ENCODE measurements at places on chromosomes 5 and 9.

DNA sequence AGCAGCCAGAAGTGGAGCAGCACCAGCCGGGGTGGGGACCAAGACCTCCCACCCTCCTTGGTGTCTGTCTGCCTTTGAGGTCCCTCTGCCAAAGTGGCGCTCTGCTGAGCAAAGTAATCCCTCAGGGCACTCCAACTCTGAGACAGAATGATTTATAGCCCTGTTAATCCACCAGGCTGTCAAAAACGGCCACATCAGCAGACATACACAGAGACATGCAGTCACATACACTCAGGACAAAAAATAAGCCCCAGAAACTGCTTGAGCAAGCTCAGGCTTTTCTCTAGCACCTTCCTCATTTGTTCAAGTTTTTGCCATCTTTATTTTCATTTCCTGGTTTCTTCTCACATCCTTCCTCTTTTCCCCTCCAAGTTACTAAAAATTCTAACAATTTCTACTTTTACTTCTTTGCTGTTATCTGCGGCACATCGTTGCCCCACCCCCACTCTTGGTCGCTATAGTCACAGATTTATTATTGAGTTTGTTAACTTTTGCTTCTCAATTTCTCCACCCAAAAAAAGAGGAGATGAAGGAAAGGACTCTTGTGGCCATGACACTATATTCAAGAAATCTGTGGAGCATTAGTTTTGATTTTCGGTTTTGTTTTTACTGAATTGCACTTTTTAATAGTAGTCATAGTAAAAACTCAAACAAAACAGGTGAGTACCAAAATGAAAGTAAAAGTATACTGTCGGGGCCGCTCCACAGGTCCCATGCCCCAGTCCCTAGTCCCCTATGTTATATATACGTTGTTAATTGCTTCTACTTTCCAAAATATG is 17.4 kb upstream of the ADRB2 start:
- no peak for DNase-seq

- peak; percentile 94 for DNase-seq
Observed at GRCh38 chr5:10856683-10857337, 95.8 kb upstream of the DAP start.

GRCh38 chr5:56480705-56481427 is 247.7 kb upstream of the ANKRD55 start:
- peak; percentile 33 for DNase-seq

DNA sequence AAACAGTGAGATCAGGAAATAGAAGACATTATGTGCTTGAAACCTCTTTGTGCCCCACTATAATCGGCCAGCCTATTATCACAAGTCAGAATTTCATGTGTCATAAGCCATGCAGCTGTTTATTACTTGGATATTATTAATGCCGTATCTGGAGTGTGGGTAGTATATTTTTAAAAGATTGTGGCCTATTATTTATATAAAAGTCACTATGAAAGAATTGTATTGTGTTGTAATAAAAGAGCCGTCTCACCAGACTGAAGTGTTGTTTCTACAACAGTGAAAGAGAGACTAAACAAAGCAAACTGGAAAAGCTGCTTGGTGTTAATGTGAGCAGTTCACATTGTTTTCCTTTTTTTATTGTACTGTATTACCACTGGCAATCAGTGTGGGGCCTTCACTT is 449.1 kb downstream of the PSAT1 start:
- peak; percentile 69 for DNase-seq

GRCh38 chr9:20473515-20474013 is 148.7 kb downstream of the MLLT3 start:
- DNase-seq, result peak; percentile 8

DNA sequence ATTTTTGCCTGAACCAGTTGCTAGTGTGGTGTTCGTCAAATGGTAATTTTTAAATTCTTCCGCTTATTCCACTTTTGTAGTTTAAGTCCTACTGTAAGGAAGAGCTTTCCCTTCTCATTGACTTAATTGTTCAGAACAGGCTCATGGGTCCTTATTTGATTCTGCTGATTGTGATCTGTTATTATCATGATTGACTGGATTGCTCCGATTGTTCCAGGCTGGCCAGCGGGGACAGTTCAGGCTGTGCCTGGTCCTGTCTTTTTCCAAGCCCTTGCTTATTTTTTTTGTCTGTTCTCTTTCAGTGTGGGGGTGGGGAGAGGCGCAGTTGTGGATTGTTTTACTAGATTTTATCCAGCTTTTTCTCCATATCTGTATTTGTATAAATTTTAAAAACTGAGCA is 52.4 kb downstream of the TRIO start:
- DNase-seq, result no peak

GRCh38 chr9:135624282-135624681 is 15.1 kb downstream of the GLT6D1 start:
- no peak for DNase-seq

- peak; percentile 58 for DNase-seq
Observed at GRCh38 chr9:99966716-99967115, 60.3 kb downstream of the STX17 start.

GRCh38 chr5:867300-867870 is 16.6 kb upstream of the ZDHHC11 start:
- DNase-seq, result no peak

- peak; percentile 9 for DNase-seq
Observed at GRCh38 chr5:76765249-76765648, 49.3 kb downstream of the F2R start.

DNA sequence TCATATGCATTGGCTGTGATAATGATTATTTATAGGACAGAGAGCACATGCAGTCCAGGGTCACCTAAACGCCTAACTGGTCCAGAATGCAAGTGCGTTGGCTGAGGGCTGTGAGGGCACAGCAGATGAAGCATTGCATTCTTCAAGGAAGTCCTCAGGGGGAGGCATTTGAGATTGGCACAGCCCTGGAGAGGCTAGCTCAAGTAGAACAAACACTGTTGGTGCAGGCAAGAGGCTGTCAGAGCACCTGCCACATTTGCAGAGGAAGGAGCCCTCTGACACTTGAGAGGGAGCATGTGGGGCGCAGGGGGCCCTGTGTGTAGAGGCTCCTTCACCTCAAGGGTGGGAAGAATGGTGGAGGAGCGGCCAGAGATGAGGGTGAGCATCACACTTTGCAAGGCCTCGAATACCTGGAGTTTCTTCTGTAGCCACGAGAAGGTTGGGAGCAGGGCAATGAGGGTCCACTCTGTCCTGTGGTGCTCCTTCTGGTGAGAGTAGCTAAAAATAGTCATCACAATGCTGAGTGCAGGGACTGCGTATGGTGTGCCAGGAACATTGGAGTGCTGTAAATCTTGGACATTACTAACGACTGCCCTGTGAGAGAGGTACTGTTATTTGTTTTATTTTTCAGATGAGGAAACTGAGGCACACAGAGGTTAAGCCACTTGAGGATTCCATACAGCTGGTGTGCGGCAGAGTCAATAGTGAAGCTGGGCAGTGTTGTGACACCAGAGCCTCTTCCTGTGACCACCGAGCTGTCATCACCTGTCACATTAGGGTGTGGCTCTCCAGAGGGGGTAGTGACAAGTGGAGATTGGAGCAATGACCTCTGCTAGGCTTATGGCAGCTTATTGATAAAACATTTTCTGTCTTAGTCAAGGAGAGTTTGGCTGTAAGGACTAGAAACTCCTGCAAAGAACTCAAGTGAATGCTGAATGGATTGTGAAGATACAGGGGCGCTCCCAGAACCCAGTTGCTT is 100.2 kb downstream of the PIP5K1B start:
- no peak for DNase-seq

GRCh38 chr5:145562931-145563330 is 272.2 kb downstream of the PRELID2 start:
- DNase-seq, result no peak

GRCh38 chr9:94703488-94704140 is 22.9 kb upstream of the AOPEP start:
- DNase-seq, result no peak

- DNase-seq, result no peak
Observed at GRCh38 chr5:131406975-131407638, 143.3 kb downstream of the CDC42SE2 start.

DNA sequence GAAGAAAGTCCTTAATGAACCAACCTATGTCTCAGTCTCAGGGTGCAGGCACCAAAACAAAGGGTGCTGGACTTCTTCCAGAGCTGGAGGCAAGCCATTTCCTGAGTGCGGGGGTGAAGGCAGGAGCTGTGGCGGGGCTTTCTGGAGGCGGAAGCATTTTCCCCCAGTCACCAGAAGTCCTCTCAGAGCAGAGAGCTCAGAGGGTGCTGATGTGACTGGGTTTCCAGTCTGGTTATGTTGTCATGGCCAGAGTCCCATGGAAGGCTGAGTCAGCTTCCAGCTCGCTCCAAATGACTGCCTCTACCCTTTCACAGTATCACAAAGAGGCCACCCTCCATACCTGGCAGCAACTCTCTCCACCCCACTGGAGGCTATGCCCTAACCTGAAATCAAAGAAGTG is 86.0 kb downstream of the TRPC7 start:
- DNase-seq, result no peak

GRCh38 chr9:127279717-127280285 is 15.2 kb downstream of the GARNL3 start:
- DNase-seq, result no peak

GRCh38 chr5:173396311-173396993 is 68.2 kb upstream of the STC2 start:
- DNase-seq, result no peak

- peak; percentile 48 for DNase-seq
Observed at GRCh38 chr9:3138231-3139229, 294.6 kb upstream of the PUM3 start.

- DNase-seq, result peak; percentile 11
Observed at GRCh38 chr5:32471784-32472183, 27.2 kb upstream of the ZFR start.

DNA sequence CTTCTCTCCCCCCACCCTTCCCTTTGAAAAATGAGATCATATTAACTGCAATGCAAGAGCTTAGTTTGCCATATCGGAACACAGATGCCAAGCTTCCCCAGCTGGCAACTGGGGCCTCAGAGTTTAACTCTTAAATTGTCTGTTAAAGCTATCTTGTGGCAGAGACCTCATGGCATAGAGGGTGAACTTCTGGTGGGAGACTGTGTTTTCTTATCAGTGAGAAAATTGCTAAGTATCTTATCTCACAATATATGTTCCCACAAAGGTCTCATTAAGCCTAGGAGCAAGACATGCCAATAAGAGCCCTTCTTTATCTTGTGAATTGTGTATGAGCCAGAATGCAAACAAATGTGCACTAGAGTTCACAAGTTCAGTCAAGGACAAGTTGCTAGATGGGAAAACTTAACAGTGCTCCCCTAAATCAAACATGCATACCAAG is 12.3 kb downstream of the NFIB start:
- DNase-seq, result peak; percentile 9

DNA sequence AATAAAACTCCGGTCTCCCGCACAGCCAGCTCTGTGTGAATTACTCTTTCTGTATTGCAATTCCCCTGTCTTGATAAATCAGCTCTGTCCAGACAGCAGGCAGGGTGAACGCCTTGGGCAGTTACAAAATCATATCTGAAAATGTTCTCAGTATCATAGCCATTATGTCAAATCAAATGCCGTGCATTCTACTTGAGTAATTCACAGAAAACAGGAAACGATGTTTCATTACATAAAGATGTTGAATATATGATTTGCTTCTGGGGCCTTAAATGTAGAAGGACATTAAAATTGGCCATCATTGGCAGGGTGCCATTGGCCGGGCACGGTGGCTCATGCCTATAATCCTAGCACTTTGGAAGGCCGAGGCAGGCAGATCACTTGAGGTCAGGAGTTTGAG is 8.5 kb downstream of the POLR3G start:
- DNase-seq, result no peak

GRCh38 chr5:113255579-113256386 is 179.0 kb downstream of the TSSK1B start:
- no peak for DNase-seq

- no peak for DNase-seq
Observed at GRCh38 chr5:8615142-8615858, 746.4 kb downstream of the MTRR start.

- DNase-seq, result no peak
Observed at GRCh38 chr9:128824911-128825310, 4.7 kb downstream of the SPOUT1 start.

- peak; percentile 98 for DNase-seq
Observed at GRCh38 chr5:157516626-157517325, 56.8 kb downstream of the NIPAL4 start.

DNA sequence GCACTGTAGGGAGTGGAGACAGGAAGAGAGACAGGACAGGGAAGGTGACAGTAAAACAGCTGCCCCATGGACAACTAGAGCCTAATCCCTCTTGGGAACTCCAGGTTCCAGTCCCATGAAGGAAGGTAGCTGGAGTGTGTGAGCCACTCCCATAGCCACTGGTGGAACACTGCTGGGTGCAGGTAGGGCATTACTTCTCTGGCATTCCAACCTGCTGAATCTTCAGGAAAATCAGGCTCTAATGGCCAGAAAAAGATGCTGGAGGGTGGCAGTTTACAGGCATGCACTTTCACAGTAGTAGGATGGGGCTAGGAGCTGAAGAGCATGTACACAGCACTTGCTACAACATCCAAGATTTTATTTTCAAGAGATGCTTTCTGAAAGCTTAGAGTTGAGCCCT is 259.4 kb downstream of the AUH start:
- no peak for DNase-seq

DNA sequence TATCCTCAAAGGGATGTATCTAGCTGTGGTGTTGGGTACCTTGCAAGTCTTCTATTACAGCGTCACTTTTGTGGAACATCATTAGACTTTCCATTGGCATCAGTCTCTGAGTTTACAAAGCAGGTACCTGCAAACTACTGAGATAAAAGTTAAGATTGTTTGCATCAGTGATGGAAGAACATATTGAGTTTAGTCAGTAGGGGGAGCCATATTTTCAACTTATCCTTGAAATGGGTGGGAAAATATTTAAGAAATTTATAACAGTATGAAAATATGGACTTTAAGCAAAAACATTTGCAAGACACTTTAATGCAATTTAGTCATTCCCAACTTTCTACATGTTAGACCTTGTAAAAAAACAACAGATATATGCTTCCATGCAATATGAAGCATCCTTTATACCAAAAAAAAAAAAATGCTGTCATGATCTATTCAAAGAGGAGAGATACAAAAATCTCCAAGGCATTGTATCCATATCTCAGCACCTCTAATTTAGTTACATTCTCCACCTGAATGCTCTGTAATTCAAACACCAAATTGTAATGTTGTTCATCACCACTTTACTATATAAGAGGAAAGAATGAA is 98.6 kb upstream of the ADAMTS19 start:
- peak; percentile 14 for DNase-seq

DNA sequence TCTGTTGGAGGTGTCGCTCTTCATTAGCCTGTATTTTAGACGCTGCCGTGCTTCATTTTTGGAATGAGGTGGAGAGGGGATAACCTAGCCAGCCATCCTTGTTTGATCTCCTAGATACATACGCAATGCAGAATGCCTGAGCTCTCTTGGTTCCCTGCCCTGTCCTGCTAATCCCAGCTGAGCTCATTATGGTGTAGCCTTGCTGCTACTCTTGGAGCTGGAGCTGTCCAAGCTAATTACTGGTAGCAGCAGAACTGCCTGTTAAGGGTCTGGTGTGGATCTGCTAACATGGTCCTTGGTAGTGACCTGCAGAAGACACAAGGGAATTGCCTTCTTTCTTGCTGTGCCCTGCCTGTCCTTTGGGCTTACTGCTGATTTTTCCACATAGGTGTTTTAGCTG is 207.9 kb downstream of the CNTLN start:
- DNase-seq, result peak; percentile 10

- DNase-seq, result no peak
Observed at GRCh38 chr9:35605351-35606137, 482 bp downstream of the TESK1 start.

GRCh38 chr9:134689321-134690181 is 47.9 kb downstream of the COL5A1 start:
- peak; percentile 64 for DNase-seq

- peak; percentile 20 for DNase-seq
Observed at GRCh38 chr9:121362813-121363621, 7.0 kb downstream of the STOM start.

Measured in myocyte (in vitro differentiated cells).